ENCODE measurements at places on chromosomes 1 and 21.

DNA sequence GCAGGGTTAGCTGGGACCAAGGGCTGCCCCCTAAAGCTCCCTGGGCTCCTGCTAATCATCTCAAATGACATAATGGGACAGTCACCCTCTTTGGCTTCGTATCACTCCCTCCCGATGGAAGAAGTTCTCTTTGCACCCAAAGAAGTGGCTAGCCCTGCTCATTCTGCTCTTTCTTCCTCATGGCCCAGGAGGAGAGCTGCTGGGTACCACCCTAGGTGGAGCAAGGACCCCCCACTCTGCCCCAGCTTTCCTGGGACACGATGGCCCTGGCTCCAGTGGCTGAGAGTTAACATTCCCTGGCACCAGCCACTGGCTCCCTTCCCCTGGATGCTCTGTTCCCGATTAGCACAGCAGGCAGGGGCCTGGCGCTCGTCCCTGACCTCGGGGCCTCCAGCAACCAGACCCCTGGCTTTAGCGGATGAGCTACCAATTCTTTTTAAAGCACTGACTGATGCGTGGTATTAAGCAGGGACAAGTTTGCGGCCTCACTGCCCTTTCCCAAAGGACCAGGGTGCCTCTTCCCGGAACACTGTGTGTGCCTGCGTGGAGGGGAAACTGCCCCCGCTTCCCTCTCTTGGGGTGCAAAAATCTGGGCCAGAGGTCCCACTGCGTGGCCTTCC, 1.2 kb downstream of the MYOM3 start:
- DNase-seq = no peak

GRCh38 chr1:17098446-17099317, 20.6 kb downstream of the PADI2 start:
- DNase-seq = no peak

GRCh38 chr1:48876330-48876785, 99.7 kb upstream of the BEND5 start:
- no peak for DNase-seq

- no peak for DNase-seq
Observed at GRCh38 chr21:15203740-15204139, 138.9 kb upstream of the NRIP1 start.

DNA sequence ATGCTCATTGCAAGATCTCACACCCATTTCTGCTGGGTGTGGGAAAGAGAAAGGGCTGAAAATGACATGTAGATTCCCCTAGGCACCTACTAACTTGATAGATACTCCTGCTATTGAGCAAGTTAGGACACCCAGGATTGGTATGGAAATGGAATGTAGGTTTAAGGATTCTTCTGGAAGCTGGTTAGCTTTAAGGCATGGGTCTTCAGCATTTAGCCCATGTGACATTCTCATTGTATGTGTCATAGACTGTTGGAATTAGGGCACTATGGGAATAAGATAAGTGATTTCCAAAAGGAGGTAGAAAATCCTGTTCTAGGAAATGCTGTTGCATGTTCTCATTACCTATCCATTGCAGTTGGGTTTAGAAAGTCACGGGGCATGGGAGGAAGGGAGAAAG, 76.2 kb downstream of the DISC1 start:
- DNase-seq = no peak

DNA sequence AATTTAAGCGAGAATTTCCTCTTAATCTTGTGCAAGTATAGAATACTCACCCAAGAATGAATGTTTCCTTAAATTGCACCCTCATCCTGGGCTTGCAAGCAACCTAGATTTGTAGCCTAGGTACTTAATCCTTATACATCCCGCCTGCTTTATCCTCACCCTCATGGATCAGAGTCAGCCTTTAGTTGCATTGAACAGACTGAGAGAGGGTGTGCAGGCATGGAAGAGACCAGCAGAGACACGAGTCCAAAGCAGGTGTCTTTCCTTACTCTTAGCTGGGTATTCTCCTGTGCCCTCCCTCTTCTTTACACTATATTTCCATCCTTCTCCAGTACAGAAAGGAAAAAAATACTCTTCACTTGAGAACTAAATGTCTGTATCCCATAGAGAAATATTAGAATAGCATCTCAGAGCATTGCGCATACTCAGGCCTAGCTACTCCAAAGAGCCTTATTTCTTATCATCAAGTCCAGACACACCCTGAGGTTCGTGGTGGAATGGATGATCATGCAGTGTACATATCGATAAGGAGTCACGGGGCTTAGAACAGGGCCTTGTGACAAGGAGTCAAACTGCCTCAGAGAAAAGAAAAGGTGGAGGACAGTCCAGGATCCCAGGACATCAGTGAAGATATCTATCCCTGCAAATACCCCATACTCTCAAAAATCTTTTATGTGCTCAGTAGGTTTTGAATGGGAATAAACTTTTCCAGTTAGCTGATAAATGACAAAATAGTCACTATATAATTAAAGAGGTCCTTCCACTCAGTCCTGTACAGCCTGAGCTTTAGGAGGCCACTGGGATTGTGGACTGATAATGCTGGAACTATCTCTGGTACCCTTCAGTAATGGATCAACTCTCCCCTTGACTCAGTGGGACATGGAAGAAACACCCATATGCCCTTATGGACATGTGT, 297.9 kb downstream of the GRIK1 start:
- no peak for DNase-seq

DNA sequence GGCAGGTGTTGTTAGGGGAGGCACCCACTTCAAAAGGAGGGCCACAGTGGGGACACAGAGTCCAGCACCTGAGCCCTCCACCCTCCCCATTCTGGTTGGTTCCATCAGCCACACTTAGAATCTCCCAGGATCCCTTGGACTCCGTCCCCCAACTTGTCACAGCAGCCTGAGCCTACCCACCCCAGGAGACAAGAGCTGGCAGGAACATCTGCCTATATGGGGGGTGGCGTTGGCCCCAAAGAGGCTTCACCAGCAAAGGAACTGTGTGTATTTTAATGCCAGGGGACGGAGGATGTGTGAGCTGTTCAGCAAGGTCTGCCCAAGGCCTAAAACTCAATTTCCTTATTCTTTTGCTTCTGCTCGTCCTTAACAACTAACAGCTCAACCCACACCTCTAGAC, 86.4 kb upstream of the TMEM51 start:
- no peak for DNase-seq

DNA sequence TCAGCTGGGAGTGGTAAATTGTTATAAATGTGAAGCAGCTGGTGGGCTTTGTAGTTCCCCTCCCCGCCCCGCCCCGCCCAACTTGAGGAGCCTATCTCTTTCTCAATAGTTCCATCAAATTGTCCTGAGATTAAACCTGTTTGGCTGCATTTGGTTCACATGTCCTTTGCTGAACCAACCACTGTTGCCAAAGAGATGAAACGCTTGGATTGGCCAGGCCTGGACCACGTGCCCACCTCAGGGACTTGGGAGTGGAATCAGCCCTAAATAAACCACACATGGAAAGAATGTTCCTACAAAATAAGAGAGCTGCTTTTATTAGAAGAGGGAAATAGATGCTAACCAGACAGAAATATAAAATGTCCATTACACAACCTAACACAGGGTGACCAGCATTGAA, 424.9 kb upstream of the KAZN start:
- no peak for DNase-seq

GRCh38 chr21:41500931-41501381, 7.0 kb downstream of the TMPRSS2 start:
- DNase-seq = no peak

GRCh38 chr1:115012434-115012833, 17.2 kb upstream of the TSHB start:
- DNase-seq = no peak

DNA sequence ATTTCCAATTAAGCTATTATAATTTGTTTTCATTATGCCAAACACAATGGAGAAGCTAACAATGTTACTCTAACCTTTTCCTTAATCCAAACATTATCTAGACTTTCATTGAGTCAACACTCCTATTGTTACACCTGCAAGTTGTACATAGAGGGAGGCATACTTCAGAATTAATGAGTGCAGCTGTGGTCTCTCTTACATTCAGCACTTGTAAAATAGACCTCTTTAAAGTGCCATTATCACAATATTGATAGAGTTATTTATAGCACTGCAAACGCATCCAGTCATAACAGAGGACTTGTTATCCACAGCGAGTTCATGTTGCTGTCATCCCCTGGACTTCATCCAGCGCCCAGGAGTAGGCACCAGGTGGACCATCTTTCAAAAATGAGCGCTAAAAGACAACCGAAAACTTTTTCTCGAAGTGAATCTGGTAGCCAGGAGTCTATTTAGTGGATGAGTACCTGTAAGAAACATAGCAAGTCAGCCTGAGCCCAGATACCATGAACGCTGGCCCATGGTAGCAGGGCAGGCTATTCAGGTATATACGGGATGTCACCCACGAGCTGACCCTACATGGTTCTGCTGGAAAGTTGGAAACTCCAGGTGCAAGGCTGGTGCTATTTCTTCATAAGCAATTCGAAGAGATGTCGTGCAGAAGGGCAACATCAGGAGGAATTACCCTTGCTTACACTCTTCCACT, 70.6 kb upstream of the NFIA start:
- no peak for DNase-seq

DNA sequence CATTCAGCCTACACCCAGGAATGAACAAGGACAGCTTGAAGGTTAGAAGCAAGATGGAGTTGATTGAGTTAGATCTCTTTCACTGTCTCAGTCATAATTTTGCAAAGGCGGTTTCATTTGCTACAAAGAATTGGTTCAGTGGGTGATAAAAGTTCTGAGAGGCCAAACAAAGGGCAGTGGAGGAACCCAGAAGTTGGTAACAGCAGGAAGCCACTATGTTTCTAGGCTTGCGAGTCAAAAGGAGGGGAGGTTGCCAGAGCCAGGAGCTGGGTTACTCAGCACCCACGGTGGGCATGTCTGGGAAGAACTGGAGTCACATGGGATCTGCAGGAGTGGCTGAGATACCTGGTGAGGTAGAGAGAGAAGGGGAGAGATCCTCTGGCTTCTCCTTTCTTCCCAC, 64.2 kb upstream of the MRPS6 start:
- DNase-seq = no peak

- no peak for DNase-seq
Observed at GRCh38 chr1:2472561-2473177, 3.4 kb upstream of the PLCH2 start.

- no peak for DNase-seq
Observed at GRCh38 chr21:29313662-29314408, 15.1 kb downstream of the BACH1 start.

DNA sequence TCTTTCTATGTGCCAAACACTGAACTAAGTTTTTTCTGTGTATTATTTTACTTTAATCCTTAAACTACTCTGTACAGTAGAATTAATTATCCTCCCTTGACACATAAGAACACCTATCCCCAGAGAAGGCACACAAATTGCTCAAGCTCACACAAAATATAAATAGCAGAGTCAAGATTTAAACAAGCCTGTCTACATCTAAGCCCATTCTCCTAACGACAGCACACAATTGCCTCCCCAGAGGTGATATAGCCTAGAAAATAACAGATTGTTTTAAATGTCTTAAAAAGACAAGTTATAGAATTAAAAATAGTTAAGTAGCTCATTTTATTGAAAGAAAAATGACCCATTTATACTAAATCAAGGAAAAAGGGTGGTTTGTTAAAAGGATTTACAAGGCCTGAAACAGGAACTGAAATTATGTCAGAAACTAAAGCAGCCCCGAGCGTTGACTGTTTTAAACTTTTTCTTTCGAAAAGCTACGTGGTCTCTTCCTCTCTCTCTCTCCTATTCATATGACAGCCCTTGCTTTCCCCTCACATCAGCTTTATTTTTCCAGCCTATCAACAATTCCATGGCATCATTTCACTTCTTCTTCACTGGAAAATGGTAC, 30.5 kb downstream of the TNFSF18 start:
- no peak for DNase-seq

GRCh38 chr1:200739702-200740570, 1.2 kb downstream of the CAMSAP2 start:
- DNase-seq = no peak

- no peak for DNase-seq
Observed at GRCh38 chr1:45205011-45205909, 1.1 kb downstream of the ZSWIM5 start.

GRCh38 chr1:221886743-221887414, 145.0 kb upstream of the DUSP10 start:
- DNase-seq = no peak

DNA sequence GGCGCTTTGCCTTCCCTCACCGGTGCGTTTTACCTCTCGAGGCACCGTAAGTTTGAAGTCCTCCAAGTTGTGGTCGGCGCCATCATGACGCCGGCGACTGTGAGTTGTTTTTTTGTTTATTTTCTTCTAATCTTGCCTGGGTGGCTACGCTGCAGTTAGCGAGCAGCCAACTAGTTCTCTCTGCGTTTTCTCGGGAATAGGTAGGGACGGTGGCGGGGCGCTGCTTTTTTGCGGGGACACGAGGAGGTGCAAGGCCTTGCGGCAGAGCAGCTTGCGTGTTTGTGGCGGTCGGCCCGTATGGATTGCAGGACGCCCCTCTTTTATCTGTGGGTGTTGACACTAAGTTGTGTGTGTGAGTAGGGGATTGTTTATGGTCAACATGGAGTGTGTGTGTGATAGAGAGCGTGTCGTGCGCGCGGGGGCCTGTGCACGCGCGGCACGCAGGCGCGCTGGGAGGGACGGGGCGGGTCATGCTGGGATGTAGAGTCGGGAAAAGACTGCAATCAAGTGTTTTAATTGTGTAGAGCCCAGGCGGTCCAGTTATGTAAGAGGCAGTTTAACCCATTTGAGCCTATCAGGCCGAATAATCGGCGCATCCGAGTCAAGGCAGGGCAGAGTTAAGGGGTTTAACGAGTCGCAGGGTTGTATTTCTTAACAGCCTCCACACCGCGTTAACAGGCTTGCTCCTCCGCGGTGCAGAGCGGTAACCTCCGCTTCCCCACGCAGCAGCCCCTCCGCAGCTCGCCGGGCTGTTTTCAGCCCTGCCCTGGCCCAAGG, 1.2 kb upstream of the NEGR1 start:
- DNase-seq = no peak

GRCh38 chr1:211478801-211479578, 13.0 kb downstream of the RD3 start:
- DNase-seq = no peak

DNA sequence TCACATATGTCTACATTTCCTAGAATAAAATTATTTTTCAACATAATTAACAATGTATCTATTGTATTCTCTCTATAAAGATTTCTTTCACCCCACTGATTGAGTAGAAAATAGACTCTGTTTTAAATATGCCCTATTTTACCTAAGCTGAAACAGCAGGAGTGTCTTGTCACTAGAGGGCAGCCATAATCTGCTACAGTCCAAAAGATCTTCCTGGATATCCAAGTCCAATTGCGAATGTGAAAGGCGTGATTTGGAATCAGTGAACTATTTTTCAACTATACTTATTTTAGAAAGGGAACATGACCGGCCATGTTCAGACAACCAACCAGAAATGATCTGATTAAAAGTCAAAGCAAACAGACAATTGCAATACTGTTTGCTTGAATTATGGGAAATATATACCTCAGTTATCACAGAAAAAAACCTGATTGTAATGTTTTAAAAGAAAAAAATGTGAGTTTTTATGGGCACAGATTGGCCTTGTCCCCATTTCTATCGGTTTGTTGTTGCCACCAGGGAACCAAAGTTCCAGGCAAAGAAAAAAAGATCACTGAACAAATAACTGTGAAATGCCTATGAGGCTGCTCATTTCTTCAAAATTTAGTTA, 1211.0 kb upstream of the ADGRL4 start:
- no peak for DNase-seq
